ENCODE measurements at places on chromosomes 5 and 9.

- DNase-seq, result no peak
Measured at GRCh38 chr9:76759732-76760131, 4.5 kb upstream of the PCA3 start.

GRCh38 chr9:127817881-127818434, 15.3 kb downstream of the FPGS start:
- DNase-seq, result peak; percentile 52

GRCh38 chr9:4741365-4742089, 525 bp upstream of the AK3 start:
- peak; percentile 23 for DNase-seq

- DNase-seq, result no peak
Measured at GRCh38 chr5:88060194-88060593, 208.5 kb downstream of the TMEM161B start.

GRCh38 chr5:149636861-149637246, 55.6 kb downstream of the ARHGEF37 start:
- DNase-seq, result no peak

GRCh38 chr5:39505363-39505762, 80.6 kb upstream of the DAB2 start:
- no peak for DNase-seq

- peak; percentile 67 for DNase-seq
Measured at GRCh38 chr9:87498046-87498810, 561 bp downstream of the DAPK1 start.

DNA sequence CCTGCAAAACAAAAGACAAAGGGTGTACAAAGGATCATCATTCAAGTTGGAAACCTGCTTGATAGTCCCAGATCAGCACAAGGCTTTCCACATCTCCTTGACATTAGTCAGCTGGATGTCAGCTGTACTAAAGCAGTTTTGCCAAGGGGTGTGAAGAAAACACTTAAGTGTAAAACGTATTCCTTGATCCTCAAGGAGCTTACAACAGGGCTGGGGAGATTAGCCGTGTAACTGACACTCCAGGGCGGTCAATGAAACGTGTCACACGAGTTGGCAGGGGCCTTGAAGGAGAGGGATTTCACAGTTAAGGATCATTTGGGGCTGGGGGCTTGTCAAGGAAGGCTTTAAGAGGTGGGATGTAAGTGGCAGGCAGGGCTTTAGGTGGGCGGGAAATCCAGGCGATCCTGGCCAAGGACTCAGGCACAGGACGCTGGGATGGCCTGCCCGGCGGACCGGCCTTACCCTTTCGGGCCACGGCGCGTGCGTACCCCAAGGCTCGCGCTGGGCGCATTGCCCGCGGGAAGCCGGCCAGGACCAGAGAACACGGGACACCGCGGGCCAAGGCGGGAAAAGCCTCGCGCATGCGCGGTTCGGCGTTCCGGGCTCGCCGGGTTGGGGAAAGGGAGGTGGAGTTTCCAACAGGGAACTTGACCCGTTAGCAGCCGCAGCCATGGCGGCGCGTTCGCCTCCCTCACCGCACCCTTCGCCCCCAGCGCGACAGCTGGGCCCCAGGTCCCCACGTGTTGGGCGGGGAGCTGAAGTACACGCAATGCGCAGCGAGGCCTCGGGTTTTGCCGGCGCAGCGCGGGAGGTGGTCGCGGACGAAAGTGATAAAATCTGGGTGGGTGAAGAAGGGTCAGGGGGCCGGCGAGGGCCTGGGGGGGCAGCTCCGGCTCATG, at the start of gene CNTLN:
Gene CNTLN (plus strand): TSS at position 645 of the 899 bp plus-strand sequence. CDS start 26 bp downstream, at position 671.
- peak; percentile 70 for DNase-seq

GRCh38 chr5:159539678-159540077, 209.4 kb upstream of the IL12B start:
- no peak for DNase-seq

- DNase-seq, result no peak
Measured at GRCh38 chr9:13032585-13032984, 246.9 kb downstream of the MPDZ start.

DNA sequence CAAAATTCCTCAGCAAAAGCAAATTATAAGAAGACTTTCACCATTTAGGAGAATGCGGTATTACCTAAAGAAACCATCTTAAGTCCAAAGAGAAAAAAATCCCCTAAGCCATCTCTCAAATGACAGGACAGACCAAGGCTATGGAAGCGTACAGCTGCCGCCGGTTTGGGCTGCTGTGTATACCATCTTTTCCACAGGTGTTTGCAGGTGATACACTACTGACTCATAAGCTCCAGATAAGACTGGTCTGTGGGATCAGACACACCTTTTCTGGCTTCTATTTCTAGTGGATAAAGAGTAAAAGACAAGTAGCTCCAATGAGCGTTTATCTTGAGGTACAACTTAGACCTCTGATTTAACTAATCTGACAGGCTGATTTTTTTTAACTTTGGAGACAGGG, 7.7 kb downstream of the CDKN2AIPNL start:
- no peak for DNase-seq

DNA sequence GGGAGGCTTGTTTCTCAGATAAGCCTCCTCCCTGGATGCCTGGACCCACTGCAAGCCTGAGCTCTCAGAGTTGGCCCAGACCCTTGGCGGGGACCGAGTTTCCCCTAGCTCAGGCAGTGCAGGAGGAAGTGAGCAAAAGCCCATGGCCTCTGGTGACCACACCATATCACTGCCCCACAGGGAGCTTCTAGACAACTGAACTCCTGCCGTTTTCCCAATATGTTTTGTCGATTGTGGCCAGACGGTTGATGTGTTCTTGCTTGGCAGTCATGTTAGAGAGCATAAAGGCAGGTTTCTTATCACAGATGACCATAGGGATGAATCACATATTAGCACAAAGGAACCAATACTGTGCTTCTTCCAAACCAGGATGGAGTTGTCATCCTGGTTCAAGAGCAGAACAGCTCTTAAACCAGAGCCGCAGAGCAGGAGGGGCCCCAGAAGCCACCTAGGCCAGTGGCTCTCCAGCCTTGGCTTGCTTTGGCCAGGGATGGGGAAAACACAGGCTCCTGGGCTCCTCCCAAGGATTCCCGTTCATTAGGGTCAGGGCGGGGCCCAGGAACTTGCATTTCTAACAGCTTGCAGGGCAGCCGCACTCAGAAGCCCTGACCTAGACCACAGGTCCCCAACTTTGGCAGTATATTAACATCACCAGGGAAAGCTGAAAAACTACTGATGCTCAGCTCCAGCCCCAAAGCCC, 113.1 kb upstream of the TBC1D2 start:
- DNase-seq, result no peak

- no peak for DNase-seq
Measured at GRCh38 chr9:91211919-91212318, 149.8 kb downstream of the AUH start.

DNA sequence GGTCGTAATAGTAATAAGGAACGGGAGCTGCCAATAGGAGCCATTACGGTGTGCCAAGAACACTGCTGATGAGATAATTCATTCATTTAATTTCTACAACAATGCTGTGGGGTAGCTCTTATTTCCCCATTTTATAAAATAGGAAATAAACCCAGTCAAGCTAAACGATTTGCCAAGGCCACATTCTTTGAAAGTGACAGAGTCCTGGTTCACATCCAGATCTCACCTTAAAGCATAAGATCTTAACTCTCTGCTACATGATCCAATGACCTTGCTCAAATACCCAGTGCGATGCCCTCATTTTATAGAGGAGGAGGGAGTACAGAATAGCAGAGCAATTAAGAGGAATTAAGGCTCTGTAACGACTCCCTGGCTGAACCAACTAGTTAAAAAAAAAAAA, 5.0 kb downstream of the PDE6A start:
- DNase-seq, result no peak

- no peak for DNase-seq
Measured at GRCh38 chr9:27433631-27434325, 90.3 kb upstream of the IFNK start.

DNA sequence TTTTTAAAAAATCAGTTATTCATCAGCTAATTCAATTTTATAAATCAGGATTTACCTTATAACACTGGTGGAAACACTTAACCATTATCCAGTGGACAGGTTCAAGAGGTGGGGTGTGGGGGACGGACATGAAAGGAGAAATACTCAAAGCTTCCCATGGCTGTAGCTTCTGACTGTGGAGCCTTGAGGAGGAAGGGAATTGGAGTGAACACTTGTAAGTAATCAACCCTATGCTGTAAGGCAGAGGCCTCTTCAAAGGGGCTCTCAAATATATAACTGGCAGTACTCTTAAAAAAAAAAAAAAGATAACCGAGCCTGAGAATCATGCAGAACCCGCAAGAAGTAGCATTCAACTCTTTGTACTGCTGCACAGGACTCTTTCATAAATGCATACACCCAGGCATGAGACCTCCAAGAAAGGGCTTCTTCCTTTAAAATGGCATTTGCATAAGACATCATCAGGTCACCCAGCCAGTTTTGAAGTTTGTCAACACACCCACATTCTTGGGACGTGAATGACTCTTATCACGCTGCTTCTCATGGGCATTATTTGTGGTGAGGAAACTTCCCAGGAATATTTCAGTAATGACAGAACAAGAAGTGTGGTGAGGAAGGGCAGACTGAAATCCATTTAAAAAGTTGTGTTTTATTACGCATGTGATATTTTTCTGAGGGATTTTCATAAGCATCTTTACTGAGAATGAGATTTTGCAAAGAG, 8.1 kb downstream of the OSMR start:
- DNase-seq, result no peak

- DNase-seq, result no peak
Measured at GRCh38 chr5:127746756-127747155, 43.6 kb downstream of the CCDC192 start.

GRCh38 chr5:78961743-78962142, 23.4 kb downstream of the ARSB start:
- DNase-seq, result no peak

DNA sequence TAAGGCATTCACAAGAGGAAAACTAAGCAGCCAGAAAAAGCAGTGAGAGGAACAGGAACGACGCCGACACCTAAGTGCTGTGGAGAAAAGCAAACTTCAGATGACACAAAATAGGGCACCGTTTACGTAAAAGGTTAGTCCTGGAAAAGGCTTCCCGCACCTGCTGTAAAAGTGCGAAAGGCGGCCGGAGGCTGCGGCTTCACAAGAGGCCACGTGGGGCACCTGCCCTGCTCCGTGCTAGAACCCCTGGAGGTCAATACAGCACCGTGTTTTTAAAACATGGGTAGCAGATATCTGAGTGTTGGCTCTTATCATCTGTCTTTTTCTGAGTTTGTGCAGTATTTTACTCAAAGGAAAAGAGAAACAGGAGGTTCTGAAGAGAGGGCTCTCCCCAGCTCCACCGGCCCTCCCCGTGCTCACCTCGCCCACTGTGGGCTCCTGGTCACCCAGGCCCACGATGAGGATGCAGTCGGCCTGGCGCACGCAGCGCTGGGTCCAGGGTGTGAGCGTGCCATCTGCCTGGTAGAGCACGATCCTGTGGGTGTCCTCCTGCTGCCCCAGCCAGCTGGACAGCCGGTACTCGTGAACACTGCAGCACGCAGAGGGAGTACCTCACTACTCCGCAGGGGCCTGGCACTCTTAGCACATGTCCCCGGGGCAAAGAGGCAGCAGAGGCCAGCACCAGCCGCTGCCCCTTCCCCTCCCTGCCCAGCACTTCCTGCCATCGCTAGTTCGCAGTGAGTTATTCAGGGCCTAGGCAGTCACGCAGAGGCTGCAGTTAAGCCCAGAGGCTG, 21.0 kb upstream of the NSMF start:
- no peak for DNase-seq

GRCh38 chr5:159905496-159905895, 10.8 kb upstream of the ADRA1B start:
- no peak for DNase-seq

DNA sequence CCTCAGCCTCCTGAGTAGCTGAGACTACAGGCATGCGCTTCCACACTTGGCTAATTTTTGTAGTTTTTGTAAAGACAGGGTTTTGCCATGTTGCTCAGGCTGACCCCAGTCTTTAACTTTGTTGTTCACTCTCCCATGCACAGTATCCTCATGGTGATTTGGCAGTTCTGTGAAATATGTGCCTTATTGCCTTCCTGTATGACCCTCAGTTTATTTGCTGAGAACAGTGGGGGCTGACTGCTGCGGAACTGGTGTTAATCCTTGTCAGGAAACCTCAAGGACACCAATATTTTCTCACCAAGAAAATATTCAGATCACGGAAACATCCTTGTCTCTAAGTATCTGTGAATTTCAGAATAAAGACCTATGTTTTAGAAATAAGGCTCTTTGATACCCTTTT, 287.8 kb downstream of the ARRDC3 start:
- DNase-seq, result no peak

DNA sequence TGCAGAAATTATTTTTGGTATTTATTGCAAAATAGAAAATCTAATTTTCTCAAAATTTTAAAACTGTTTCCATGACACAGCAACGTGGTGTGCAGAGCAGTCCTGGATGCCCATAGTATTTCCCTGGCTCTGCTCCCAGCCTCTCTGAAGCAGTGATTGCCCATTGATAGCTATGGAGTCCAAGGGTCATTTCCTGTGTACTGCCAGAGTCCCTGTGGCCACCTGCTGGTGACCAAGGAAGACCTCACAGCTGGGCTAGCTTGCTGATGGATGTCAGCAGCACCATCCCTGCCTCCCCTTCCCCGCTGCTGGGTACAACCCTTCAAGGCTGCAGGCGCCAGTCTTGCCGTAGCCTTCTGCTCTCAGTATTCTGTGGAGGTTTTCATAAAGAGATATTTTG, 184.1 kb downstream of the DIRAS2 start:
- no peak for DNase-seq

- DNase-seq, result no peak
Measured at GRCh38 chr5:106314221-106314824, 1356.4 kb downstream of the EFNA5 start.

All from NCI-H2171 (cell line).